Stimulated activated CD4-positive, alpha-beta T cell treated with anti-CD3 and anti-CD28 coated beads, Interleukin-12 subunit alpha, Interleukin-12 subunit beta, amount 100 ng/mL, for 24 hours (primary cell): ENCODE measurements at places on chromosomes 12 and 14.

DNA sequence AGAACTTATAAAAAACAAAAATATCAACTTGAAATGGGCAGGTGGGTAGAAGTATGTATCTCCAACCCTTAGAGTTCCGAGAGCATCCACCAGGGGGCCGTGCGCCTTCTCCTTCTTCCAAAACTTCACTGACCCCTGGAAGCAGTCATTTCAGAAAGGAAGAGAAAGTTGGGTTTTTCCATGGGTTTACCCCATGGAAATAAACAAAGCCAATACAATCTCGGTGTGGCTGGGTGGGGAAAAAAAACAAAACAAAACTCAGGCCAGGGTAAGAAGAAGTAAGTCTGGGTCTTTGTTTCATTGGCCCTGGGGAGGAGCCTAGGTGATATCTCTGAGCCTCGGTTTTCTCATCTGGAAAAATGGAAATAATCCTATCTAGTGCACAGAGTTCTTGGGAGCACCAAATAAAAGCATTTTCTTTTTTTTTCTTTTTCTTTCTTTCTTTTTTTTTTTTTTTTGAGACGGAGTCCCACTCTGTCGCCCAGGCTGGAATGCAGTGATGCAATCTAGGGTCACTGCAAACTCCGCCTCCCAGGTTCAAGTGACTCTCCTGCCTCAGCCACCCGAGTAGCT, 33.6 kb upstream of the HNF1A start:
- peak; percentile 29 for DNase-seq

GRCh38 chr12:116226026-116226425, 51.5 kb downstream of the MED13L start:
- DNase-seq: no peak

- DNase-seq: no peak
Observed at GRCh38 chr14:33401311-33401710, 462.6 kb downstream of the NPAS3 start.

DNA sequence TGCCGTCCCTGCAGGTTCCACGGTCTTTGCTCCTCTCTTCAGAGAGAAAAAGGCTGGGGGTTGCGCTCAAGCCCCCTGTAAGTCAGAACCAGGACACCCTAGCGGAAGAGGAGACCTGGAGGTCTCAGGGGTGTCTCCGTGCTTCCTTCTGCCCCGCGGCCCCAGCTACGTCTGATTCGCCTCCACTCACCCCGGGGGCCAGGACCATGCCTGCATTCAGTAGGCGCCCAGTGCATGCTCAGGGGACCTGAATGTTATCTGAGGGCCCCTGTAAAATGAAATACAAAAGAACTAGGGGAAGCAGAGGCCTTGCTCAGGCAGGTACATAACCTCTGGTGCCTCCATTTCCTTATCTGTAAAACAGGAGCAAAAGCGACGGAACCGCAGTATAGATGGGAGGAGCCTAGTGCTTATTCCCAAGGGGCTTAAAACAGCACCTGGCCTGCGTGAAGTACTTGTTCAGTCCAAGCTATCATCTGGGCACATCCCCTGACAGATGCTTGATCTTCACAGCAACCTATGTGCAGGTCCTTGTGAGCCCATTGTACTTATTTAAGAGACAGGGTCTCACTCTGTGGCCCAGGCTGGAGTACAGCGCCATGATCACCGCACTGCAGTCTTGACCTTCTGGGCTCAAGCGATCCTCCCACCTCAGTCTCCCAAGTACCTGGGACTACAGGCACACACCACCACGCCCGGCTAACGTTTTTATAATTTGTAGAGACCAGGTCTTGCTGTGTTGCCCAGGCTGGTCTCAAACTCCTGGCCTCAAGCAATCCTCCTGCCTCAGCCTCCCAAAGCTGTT, 110.3 kb upstream of the NCOR2 start:
- no peak for DNase-seq

DNA sequence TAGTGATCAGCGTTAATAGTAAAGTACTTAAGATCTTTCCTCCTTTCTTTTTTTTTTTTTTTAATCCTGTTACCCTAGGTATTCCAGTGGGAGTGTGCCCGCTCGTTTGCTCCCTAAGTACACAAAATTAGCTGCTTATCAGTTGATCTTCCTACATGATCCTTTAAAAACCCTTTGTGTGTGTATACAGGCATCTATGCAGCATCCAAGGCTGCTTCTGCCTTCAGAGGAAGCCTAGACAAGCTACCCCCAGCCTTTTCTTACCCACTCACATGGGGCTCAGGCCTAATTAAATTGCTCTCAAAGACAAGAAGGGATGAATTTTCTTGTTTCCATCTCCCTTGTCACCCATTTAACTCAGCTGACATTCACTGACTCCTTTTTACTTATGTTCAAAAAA, 343.4 kb upstream of the LMO3 start:
- no peak for DNase-seq

- no peak for DNase-seq
Observed at GRCh38 chr12:127903146-127903545, 363.8 kb upstream of the TMEM132C start.

GRCh38 chr14:20971705-20972021, 16.4 kb downstream of the RNASE2 start:
- DNase-seq: no peak

DNA sequence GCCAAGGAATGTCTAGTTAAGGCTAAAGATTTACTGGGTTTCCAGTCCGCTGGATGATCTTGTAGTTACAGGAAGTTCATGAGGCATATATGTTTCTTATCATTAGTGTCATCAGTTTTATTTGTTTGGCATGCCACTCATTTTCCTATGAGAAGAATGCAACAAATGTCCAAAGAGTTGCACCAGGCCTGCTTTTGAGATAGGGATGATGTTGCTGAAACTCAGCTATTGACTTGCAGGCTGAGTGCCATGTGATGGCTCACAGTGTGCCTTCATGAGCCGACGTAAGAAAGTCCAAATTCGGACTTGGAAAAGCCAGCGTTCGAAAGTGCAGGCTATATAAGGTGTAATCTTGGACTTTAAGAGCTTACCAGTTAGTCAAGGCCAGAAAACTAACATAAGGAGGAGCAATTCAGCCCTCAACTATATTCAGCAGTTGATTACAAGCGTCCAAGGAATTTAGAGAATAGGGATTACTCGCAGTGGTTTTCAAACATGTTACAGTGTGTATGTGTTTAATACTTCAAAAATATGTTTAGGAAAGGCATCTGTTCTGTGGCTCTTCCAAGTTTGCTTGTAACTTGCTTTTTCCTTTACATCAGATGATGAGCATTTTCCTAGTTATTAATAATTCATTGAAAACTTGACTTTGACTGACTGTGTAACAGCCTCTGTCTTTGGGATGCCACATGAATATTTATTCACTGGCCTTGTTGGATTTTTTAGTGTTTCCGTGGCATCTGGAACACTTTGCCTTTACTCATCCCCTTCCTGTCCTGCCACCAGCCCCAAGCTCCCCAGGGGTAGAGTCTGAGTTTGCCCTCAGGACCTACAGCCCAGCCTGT, 101.3 kb downstream of the LGMN start:
- DNase-seq: no peak

DNA sequence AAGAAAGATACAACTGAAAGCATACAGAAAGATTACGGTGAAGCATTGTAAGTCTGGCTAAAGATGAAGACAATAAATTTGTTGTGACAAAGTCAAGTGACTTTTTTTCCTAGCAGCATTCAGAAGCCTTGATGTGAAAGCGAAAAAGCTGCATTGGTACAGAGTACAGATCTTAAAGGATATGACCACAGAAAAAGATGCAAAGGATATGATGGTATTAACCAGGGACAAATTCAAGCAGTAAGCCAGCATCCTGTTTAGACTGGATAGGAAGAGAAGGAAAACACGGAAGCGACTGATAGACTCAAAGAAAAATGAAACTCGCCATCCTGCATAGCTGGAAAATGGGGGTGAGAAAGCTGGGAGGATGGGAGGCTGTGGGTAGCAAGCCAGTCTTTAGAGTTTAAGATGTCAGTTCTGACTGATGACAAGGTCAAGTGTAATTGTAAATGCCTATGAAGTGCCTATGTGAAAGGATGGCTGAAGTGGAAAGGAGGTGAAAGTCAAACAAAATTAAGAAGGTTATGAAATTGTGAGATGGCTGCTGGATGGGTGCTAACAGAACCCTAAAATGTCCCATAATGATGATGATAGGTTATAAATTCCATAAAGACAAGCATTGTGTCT, 92.4 kb downstream of the PHLDA1 start:
- no peak for DNase-seq

- no peak for DNase-seq
Observed at GRCh38 chr14:97401714-97402113, 604.5 kb downstream of the VRK1 start.

- DNase-seq: no peak
Observed at GRCh38 chr14:23160924-23161522, 22.4 kb downstream of the SLC7A8 start.

GRCh38 chr12:132496358-132496669, 6.4 kb downstream of the FBRSL1 start:
- DNase-seq: no peak

DNA sequence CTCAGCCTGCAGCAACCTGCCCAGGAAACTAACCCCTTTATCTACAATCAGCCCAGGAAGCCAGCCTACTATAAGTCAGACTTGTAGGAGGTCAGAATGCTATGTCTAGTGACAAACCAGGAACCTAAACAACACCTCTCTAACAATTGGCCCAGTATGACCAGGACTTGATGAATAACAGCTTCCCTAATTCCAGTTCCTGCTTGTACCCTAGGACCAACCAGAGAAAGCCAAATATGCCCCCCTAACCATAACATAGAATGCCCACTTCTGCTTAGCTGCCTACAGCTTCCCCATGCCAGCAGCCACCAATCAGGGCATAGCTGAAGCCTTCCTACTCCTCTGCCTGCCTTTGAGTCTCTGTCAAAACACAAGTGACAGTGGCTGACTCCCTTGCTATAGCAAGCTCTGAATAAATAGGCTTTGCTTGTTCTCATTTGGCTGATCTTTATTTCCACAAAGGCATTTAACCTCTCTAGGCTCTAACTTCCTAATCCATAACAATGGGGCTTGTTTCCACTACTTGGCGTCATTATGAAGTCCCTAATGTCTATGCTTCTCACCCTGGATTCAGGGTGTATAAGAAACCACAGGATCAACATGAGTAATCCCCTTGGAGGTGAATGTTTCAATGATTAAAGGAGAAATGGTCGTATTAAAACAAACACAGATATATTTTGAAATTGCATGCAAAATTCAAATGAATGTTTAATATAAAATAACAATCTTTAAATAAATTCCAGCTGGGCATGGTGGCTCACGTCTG, 220.2 kb downstream of the ANO6 start:
- DNase-seq: no peak

DNA sequence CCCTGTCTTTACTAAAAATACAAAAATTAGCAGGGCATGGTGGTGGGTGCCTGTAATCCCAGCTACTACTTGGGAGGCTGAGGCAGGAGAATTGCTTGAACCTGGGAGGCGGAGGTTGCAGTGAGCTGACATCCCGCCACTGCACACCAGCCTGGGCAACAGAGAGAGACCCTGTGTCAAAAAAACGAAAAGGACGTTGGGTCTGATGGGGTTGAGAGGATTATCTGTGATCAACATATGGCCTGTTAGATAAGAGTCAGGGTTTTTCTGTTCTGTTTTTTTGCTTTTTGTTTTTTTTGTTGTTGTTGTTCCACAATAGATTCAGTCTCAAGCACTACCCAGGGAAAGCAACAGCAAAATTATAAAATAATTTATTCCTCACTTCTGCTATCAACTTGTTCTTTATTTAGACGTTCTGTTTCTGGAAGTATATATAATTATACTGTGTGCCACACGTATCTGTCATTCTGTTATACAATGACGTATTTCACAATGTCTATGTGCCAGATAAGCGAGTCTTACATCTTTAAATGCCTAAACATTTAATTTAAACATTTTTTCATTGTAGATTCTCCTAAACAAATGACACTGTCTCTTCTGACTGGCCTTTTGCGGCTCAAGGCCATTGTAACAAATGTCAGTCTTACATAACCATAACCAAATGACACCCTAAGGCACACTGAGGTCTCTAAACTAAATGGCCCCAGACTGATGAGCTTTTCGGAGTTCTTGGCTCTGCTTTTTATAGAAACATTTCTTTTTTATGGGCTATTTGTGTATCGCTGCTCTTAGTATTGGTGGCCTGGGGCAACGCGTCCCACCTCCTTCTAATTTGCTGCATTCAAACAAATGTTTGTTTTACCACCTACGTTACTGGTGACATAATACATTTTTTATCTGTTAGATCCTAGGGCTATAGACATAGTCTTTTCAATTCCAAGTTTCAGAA, 7.2 kb upstream of the P2RX4 start:
- DNase-seq: no peak

DNA sequence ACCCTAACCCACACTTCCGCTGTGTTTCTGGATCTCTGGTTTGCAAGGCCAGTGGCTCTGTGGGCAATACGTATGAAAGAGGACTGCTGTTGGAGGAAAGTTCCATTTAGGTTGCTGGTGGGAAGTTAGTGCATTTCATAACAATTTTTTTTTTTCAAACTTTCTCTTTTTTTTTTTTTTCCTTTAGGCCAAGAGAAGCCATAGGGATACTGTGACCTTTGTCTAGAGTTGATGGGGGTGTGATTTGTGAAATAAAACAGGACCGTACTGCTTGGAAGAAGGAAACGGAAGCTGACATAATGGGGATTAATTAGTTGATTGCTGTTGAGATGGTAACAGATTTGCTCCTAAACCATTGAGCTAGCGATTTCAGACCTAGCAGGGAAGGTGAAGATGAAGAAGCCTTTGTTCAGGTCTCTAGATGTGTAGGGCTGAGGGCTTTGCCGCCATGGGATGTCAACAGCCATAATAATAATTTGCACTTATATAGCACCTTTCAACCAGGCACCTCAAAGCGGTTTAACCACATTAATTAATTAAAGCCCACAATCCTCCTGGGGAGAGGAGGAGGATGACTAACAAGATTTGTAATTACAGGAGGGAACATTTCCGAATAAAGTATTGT, 315.3 kb downstream of the ZFP36L1 start:
- DNase-seq: no peak

- DNase-seq: no peak
Observed at GRCh38 chr14:100502622-100503220, 84.5 kb downstream of the BEGAIN start.

DNA sequence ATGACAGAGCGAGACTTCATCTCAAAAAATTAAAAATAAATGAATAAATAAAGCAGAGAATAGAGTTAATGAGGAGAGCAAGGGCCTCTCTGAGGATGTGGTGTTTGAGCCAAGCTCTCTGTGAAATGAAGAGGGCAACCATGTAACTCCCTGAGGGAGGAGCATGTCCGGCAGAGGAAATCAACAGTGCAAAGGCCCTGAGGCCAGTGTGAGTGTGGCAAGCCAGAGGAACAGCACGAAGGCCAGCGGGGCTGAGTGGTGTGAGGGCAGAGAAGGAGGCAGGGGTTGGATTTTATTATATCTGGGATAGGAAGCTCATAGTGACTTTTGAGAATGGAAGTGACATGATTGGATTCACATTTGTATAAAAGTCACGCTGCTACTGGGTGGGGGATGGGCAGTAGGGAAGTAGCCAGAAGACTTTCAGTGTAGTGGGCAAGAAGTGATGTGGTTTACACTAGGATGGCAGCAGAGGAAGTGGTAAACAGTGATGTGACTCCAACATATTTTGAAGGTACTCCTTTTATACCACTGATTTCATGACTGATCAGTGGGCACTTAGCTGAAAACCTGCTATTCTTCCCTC, 10.3 kb upstream of the LRP1-AS start:
- DNase-seq: no peak

GRCh38 chr14:23670481-23670880, 34.3 kb downstream of the DHRS2 start:
- no peak for DNase-seq

GRCh38 chr14:59333668-59334067, 131.5 kb downstream of the GPR135 start:
- no peak for DNase-seq
